ENCODE measurements at places on chromosomes 3 and 15. TPM values are rescaled to one million over a fixed set of nuclear protein-coding genes. Genes with fewer than 3 reads are reported as not detected.

DNA sequence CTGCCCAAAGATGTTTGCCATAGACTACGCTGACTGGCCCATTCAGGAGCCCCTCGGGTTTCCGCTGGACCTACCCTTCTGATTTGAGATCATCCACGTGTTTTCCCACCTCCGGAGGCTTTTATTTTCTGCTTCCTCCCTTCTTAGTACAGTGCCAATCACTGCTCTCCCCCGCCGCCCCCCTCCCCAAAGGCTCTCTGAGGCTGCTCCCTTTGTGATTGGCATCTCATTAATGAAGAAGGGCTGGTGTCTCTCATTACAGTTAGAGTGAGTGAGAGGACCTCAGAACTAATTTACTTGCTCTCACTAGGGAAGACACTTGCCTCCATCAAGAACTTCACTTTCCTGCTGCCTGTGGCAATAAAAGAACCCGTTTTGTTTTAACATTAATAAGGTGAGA is 284.7 kb upstream of the ICE2 start:
- DNase-seq = no peak

- DNase-seq = no peak
These were observed 142.1 kb upstream of the TMCO5A start for GRCh38 chr15:37792351-37792750.

CDCP1 gene
- total RNA-seq = 0.71 TPM

HRG gene
- total RNA-seq = not detected

GRCh38 chr15:52653431-52653964 is 25.7 kb downstream of the ATOSA start:
- no peak for DNase-seq

DNA sequence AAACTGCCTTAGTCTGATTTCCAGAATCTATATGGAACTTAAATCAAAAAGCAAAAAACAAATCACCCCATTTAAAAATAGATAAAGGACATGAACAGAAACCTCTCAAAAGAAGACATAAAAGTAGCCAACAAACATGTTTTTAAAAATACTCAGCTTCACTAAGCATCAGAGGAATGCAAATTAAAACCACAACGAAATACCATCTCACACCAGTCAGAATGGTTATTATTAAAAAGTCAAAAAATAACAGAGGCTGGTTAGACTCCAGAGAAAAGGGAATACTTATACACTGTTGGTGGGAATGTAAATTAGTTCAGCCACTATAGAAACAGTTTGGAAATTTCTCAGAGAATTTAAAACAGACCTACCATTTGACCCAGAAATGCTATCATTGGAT is 367.9 kb downstream of the ZIC4 start:
- DNase-seq = no peak

All from glutamatergic neuron (in vitro differentiated cells).